ENCODE measurements at places on chromosomes 12 and 14.
A peak's percentile ranks its signal among the peaks of the same experiment; 100 is the strongest.

- DNase-seq = no peak
Measured at GRCh38 chr12:66044731-66045130, 85.8 kb downstream of the LLPH start.

GRCh38 chr12:11741434-11742092, 92.1 kb downstream of the ETV6 start:
- no peak for DNase-seq

- DNase-seq = no peak
Measured at GRCh38 chr12:115351514-115352077, 667.6 kb upstream of the TBX3 start.

GRCh38 chr12:67647799-67648520, 585 bp upstream of the DYRK2 start:
- no peak for DNase-seq

GRCh38 chr14:68791902-68792677, 777 bp downstream of the ZFP36L1 start:
- DNase-seq = peak; percentile 23

DNA sequence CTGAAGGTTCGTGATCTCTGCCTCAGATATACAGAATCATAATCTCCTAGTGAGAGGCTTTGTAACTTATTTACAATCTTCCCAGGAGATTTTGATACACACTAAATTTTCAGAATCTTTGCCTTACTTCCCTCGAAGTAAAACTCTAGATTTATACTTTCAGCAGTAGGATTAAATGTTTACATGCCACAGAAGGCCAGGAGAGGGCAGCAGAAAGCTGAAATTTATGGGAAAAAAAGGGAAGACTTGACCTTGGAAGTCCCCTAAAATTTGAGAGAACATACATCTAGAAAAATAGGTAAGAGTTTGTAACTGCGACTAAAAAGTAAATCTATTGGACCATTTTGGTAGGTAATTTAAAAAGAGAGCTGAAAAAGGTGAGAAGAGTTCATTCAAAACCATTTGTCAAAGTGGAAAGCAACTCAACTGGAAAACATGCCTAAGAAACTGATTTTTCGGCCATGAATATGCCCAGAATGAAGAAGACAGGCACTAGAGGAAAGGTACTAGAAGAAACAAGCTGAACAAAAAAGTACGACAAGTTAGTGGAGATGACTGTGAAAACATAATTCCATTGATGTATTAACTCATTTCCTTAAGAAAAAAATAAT, 242.0 kb upstream of the MDGA2 start:
- no peak for DNase-seq

DNA sequence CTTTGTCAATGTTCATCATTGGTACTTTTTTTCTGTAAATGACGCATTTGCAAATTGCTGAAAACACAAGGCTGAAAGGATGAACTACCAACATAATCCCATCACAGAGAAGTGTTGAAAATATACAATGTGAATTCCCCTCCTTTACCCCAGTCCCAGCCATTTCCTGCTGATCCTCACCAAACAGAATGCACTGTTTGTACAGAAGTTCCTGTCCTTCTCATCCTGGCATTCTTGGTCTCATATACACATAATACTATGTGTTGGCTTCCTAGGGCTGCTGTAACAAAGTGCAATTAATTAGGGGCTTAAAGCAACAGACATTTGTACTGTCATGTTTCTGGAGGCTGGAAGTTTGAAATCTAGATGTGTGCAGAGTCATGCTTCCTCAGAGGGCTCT, 836.2 kb upstream of the MGAT4C start:
- DNase-seq = no peak

- no peak for DNase-seq
Measured at GRCh38 chr12:126681676-126682075, 1585.3 kb upstream of the TMEM132C start.

DNA sequence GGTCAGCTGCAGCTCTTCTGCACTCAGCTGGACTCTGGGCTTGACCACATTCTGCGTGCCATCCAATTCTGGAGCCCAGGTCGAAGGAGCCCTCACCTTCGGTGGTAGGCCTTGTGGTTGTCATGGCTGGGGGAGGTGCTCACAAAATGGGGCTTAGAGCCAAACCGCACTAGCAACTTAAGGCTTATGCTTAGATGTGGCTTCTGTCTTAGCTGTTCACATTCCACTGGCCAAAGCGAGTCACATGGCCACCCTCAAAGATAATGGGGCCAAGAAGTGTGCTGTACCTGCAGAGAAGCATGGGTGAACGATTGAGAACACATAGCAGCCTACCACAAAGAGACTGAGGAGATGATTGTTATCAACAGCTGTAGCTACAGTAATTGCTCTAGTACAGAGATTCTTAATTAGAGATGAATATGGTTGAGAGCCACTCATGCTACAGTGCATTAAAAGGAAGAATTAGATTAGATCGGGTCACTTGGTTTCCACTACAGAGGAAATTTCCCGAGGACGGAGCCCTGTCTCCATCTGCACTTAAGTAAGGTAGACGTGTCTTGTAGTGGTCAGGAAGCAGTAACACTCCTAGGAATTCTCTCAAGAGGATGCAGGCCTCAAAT, 334.6 kb upstream of the FKBP4 start:
- DNase-seq = peak; percentile 98

DNA sequence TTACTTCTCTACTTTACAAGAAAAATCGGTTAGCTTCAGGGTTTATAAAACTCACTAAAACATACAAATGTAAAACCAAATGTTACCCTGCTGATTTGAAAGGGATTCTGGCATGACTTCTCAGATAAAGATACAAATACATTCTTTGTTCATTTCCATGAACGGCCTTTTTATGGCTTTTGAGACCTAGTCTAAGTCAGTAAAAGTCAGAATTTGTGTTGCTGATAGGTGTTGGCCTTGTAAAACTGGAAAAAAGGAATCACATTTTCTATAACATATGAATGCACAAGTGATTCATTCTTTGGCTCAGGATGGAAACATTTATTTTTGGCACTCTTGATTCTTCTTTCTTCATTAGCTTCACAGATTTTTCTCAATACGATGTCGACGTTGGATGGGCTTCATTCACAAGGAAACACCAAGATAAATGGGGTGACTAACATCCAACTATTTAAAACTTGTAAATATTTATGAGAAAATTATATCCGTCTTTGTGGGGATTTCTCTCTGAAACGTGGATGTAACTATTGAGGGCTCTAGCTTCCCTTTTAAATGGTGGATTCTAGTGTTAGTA, 27.0 kb upstream of the CPM start:
- DNase-seq = no peak

GRCh38 chr14:55800156-55800785, 220.3 kb downstream of the KTN1 start:
- DNase-seq = no peak

- DNase-seq = no peak
Measured at GRCh38 chr12:105426766-105427165, 96.3 kb downstream of the C12orf75 start.

DNA sequence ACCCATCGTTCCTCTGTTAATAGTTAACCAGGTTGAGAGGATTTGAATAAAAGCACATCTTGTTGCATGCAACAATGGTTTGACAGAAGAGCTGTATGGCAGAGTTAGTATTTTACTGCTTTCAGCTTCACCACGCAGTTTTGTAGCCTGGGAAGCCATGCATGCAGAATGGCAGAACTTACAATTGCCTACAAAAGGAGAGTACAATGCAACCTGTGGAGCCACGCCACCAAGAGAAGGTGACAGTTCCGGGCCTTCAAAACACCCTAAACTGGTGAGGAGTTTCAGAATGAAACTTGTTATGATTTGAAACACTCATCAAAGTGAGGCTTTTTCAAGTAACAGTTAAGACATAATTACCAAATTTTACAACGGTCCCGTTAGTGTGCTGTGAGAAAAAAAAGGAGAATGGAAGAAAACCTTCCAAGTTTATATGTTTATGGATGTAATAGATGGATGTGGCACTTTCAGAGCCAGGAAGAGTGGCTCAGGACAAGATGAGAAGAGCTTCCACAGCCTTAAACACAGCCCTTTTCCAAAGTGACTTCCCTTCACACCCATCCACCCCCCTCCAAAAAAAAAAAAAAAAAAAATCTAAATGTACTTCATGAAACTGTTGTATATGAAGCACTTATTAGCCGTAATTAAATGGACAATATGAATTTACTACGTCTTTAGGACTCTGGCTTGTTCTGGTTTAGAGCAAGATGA, 158.7 kb downstream of the EGLN3 start:
- DNase-seq = no peak

- no peak for DNase-seq
Measured at GRCh38 chr12:44286821-44287505, 451.1 kb downstream of the TMEM117 start.

- no peak for DNase-seq
Measured at GRCh38 chr12:32116897-32117296, 10.2 kb downstream of the BICD1 start.

DNA sequence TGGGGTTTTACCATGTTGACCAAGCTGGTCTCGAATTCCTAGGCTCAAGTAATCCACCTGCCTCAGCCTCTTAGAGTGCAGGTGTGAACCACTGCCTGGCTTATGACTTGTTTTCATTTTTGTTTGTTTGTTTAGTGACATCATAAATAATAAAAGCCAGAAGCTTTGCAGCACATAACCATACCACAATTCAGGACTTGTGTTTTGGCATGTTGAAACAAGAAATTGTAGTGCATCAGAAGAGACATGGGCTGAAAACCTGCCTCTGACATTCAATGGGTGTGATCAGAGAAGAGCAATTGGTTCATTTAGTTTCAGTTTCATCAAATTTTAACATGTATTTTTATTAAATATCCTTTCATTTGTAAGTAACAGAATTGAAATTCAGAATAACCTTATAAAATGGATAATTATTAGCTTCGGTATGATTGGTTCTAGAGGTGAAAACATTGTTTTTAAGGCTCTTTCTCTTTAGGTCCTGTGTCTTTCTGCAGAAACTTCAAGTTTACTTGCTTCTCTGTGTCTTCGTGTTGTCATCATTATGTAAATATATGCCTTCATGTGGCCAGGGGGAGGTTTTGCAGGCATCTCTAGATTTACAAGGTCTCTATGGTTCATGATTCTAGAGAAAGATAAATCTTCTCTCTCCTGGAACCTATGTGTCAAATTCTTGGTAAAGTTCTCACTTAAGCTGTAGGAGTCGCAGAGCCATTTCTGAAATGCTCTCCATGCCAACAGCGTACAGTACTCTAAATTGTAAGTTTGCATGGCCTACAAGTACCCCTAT, 312.0 kb downstream of the KCNC2 start:
- DNase-seq = no peak

- DNase-seq = no peak
Measured at GRCh38 chr12:67085699-67086098, 183.5 kb upstream of the CAND1 start.

DNA sequence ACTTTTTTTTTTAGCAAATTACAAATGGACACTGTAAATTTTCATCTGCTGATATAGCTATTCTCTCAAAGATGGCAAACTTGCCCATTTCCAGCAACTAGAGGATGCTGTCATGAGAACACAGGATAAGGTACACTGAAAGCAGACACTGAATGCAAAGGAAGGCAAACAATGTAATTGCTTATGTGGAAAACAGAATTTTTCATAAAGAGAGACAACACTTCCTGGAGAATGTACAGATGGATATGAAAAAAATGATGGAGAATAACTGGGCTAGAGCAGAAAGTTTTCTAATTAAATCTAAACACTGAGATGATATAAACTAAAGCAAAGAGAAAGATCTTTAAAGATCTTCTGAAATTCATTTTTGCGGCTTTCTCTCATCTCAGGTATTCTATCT, 581 bp downstream of the CD69 start:
- DNase-seq = no peak

- DNase-seq = no peak
Measured at GRCh38 chr12:32809846-32810245, 54.1 kb upstream of the YARS2 start.

- peak; percentile 95 for DNase-seq
Measured at GRCh38 chr12:117076410-117077372, 22.5 kb downstream of the TESC start.

GRCh38 chr14:25108959-25109358, 59.0 kb upstream of the STXBP6 start:
- no peak for DNase-seq

DNA sequence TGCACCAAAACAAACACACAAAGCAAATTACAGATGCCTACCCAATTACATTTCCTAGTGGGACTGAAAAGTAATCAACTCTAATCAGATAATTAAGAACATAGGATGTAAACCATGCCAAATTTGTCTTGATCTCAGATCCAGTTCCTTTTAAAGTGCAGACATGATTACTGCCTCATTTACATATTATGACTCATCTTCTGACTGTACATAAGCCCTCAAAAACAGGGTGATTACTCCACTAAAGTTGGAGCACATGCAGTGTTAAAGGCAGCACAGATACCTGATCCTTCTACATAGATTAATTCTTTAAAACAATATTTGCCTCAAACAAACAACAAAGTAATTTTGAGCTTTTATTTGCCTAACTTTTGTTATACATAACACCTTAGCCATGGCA, 337.2 kb downstream of the RPS29 start:
- no peak for DNase-seq

DNA sequence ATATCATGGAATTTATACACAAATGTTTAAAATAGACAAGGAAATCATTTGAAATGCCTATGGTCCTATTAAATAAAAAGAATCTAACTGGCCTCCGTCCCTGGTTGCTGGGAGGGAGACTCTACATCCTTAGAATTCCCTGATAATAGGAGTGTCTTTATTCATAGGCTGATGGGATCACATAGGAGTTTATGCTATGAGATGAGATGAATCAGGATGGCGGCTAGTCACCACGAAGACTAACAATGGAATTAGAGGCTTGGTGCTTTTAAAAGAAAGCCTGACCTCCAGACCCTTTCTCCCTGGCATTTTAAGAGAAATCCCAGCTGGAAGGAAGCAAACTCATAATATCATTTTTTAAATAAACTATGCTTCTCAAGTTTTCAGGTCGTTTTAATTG, 69.7 kb downstream of the SEC23A start:
- no peak for DNase-seq

DNA sequence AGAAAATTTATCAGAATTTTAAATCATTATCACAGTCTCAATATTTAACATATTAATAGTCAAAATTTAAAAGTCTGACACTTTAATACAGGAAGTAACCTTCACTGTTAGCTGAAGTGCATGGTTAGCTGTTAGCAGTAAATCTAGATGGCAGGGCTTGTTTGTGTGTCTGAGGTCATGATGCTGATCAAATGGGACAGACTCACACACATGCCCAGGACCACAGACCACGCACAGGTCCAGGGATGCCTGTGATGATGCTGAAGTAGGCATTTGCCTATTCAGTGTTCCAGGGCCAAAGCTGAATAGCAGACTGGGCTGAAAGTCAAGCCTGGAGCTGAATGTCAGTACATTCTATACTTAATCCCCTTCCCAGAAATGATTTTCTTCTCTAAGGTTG, 20.5 kb downstream of the FNTB start:
- no peak for DNase-seq

DNA sequence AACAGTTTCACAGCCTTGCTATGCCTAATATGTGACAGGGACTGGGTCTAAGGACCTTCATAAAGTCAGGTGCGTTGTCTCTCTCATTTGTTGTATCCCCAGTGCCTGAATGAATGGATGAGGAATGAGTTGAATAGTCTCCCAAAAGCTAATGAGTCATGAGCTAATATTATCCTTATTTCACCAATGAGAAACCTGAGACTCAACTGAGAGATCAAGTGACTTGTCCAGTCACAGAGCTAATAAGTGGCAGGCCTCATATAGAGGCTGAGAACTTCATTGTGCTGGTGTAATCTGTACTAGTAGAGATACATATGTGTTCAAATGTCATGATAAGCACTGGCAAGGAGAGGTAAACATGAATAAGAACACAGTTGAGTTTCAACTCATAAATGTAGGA, 612.4 kb downstream of the NRXN3 start:
- no peak for DNase-seq

- DNase-seq = no peak
Measured at GRCh38 chr14:69665631-69666030, 54.2 kb downstream of the SUSD6 start.

Measured in DMS79 (cell line).